CD4-positive, alpha-beta T cell treated with Interleukin-6 for 4 hours (primary cell): ENCODE measurements at places on chromosomes 5 and 9.

DNA sequence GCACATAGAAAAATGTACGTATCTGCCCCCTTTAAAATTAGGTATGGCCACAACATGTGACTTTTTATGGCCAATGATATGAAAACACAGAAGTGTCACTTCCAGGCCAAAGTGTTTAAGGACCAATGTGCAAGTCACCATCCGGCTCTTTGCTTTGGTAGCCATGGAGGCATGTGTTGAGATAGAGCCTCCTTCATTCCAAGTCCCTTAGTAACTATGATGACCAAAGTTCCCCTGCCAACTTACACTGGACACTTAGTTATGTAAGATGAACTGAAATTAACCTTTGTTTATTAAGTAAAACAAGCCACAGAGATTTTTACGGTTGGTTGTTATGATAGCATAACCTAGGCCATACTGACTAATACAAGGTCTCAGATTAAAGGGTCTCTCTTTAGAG lies 51.0 kb downstream of the FBN2 start:
- no peak for DNase-seq

GRCh38 chr5:57036761-57037160 lies 84.8 kb upstream of the MIER3 start:
- no peak for DNase-seq

DNA sequence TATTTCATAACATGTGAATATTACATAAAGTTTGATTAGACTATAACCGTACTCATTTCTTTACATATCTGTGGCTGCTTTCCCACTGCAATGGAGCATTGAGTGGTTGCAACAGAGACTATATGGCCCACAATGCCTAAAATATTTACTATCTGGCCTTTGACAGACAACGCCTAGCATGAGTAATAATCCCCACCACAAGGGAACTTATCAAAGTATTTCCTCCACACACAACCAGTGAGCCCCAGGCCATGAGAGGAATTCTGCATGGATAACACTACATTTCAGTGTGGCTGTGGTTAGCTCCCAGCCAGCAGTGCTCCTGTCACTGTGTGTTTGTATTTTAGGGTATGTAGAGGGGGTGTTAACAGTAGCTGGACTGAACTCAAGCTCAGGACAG lies 54.8 kb downstream of the FAM81B start:
- no peak for DNase-seq

GRCh38 chr9:14089051-14089803 lies 224.7 kb downstream of the NFIB start:
- no peak for DNase-seq

DNA sequence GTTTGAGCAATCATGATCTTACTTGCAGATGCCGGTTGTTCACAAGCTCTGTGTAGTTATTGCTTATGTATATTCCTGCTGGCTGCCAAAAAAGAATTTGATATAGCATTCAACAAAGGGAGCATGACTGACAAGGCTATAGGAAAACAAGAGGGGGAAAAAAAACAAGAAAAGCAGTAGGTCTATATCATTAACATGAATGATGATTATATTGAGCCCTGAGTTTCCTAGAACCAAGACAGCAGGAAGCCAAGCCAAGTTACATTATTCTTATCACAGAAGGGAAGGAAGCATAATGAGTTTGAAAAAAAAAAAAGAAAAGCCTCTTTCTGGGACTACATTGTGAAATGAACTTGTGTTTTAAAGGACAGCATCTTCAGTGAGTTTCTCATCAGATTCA lies 41.0 kb downstream of the TSTD2 start:
- no peak for DNase-seq
